NCI-H1105 treated with DMSO at 0.1 percent for 48 hours (cell line): ENCODE measurements at places on chromosomes 16 and 17.

DNA sequence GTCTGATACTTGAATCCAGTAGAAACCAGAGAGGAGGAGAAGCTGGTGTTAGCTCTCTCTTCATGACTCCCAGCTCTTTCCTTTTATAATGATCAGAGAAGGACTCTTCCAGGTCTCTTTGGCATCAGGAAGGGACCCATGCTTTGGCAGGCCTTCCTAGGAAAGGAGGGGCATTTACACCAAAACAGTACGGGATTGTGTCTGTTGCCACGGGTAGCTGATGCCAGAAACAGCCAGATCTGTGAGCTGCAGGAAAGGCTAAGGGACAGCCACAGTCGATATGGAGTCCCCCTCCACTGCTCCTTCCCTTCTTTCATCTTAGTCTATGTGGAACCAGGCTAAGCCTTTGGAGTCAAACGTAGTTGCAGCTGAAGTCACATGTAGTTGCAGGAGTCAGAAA is 9.3 kb downstream of the CEP295NL start:
- DNase-seq: no peak

DNA sequence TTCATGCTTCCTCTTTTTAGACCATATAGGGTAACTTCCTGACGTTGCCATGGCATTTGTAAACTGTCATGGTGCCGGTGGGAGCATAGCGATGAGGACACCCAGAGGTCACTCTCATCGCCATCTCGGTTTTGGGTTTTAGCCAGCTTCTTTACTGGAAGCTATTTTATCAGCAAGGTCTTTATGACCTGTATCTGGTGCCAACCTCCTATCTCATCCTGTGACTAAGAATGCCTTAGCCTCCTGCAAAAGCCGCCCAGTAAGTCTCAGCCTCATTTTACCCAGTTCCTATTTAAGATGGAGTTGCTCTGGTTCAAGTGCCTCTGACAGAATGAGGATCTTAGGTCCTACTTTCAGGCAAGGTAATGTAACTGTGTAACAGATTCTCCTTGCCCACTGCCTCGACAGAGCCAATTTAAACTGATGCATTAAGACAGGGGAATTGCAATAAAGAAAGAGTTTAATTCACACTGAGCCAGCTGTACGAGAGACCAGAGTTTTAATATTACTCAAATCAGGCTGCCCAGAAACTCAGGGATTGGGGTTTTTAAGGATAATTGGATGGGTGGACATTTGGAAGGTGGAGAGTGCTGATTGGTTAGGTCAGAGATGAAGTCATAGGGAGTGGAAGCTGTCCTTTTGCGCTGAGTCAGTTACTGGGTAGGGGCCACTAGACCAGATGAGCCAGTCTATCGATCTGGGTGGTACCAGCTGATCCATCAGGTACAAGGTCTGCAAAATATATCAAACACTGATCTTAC is 59.9 kb upstream of the ATF7IP2 start:
- DNase-seq: no peak

- no peak for DNase-seq
These were observed 45.2 kb downstream of the SNX29 start for GRCh38 chr16:12021578-12022253.

DNA sequence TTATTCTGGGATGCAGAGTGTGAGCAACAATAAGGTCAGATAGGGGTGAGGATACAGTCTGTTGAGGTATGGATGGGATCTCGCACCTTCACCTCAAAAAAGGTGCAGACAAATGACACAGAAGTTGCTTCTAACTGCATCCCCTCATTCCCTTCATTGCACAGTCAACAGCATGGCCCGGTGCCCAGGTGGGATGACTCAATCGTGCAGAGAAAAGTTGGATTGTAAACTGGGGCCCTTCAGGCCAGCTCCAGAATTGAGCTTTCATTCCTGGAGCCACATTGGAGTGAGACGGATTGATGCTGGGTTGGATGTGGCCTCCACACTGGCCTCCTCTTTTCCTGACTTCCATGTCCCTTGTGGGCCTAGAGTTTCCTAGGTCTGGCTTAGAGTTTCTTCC is 977.4 kb downstream of the KCNJ18 start:
- DNase-seq: no peak

- no peak for DNase-seq
These were observed 234.5 kb downstream of the C16orf78 start for GRCh38 chr16:49608098-49608497.

GRCh38 chr17:74539281-74539820 is 6.6 kb downstream of the CD300C start:
- no peak for DNase-seq

- peak; percentile 43 for DNase-seq
These were observed 533 bp downstream of the RASD1 start for GRCh38 chr17:17495536-17496188.

DNA sequence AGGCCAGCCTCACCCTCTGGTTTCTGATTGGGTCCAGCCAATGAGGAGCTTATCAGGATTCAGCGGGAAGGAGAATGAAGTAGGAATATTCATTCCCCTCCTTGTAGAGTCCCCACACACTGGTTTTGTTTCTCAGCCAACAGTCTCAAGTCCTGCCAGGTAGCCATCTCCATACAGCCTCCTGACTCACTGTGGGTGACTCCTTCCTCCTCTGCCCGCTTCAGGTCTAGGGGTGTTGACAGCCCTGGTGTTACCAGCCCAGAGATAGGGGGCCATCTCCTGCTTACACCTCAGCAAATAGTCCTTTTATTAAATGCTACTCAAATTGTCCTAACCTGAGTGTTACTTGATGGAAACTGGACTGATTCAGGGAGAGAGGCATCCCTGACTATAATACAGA is 4.0 kb upstream of the MFAP4 start:
- no peak for DNase-seq

DNA sequence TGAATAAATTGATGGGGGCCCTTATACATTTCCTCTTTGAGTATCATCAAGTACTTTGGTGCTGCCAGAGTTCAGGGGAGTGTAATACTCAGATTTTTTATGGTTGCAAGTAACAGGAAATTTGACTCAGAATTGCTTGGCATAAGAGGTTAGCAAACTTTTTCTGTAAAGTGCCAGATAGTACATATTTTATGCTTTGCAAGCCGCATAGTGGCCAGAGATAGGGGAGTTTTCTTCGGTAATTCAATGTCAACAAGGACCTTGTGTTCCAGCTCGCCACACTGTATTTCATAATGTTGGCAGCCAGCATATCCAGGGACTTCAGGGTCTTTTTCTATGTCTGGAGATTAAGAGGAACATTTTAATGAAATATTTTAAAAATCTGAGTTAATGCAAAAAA is 51.0 kb upstream of the MARCHF10 start:
- DNase-seq: no peak

DNA sequence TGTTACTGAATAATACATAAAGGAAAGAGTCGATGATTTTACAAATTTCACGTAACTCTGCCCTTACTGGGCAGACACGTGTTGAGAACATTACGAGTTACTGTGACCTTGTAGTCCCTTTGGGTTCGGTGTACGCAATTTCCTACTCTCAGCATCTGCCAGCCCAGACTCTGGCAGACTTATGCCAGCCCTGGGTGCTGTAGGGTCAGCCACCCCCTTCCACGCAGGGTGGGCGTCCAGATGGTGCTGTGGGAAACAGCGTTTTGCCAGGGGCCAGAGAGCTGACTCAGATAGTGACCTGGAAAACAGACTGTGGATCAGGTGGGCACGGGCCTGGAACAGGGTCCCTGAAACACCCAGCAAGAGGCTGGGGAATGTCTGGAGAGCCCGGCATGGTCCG is 148.9 kb downstream of the RPTOR start:
- no peak for DNase-seq
